Stimulated activated CD4-positive, alpha-beta T cell treated with anti-CD3 and anti-CD28 coated beads, TNF-alpha, amount 100 ng/mL, for 4 hours (primary cell): ENCODE measurements at places on chromosomes 3 and 15.

- no peak for DNase-seq
These were observed 18.9 kb upstream of the ALDH1L1 start for GRCh38 chr3:126199256-126199655.

DNA sequence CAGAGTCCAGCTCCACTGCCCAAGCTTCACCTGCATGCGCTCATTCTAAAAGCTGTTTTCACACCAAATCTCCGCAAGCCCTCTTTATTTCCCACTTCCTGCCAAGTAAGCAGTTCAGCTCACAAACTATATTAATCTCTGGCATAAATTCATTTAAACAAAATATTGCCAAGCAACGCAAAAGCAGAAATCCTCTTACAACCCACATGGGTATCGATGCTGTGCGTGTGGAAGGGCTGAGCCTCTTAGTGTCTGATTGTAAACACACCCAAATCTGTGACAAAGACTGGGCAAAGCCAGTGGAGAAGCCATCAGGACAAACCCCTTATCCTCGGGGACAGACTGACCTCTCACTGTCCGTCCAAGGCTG is 124.3 kb upstream of the ATP2B2 start:
- no peak for DNase-seq

DNA sequence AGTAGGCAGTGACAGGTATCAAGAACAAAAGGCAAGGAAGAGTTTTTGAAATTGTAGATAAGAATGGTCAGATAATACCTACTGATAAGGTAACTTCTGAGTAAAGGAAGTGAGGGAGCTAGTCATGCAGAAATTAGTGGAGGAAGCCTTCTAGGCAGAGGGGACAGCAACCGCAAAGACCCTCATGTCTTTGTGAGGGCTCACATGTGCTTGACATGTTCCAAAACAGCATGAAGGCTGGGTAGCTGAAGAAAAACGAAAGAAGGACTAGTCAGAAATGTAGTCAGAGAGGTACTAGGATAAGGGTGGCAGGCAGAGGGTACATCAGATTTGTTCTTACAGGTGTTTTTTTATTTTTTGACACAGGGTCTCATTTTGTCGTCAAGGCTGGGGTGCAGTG is 5.3 kb downstream of the SIN3A start:
- DNase-seq = no peak

- no peak for DNase-seq
These were observed 33.4 kb upstream of the ABHD2 start for GRCh38 chr15:89054873-89055272.

- DNase-seq = no peak
These were observed 23.1 kb upstream of the EHD4 start for GRCh38 chr15:41995476-41995855.

DNA sequence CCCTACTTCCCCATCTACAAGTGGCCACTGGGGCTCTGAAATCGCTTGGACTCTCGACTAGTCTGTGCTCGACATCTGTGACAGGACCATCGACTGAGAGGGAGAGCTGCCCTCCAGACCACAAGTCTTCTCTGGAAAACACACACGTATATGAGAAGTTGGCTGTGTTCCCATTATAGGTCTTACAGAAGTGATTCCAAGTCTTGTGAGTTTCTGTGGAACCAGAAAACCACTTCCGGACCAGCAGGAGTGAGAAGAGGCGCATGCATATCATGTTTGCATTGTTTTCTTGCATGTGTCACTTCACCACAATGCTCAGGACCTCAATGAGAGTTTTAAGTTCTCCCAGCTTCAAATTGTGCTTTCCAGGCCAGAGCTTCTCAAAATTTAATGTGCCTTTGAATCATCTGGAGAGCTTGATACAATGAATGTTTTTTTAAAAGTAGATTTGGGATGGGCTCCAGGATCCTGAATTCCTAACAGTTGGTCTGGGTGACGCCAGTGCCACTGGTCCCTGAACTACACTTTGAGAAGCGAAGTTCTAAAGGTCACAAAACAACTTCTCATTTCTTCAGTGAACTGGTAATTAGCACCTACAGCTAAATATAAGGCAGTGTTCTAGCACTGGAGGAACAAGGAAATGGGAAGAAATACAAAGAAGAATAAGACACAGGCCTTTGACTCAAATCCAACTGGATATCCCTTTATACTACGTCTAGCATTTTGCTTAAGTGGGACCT is 15.7 kb downstream of the LIPC start:
- no peak for DNase-seq

DNA sequence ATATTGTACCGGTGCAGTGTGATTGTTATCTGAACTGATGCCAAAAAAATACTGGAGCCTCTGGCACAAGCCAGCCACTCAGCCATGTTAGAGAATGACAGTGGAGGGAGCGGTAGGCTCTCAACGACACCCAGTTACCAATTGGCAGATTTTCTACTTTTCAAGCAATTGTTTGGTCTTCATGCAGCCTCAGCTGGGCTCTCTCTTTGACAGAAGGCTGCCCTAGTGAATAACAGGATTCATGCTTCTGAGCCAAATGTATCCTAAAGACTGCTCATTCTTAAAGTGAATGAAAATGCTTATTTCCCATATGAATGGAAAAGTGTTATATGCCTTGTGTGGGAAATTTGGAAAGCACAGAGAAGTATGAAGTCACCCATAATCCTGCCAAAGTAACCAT is 261.2 kb upstream of the TRIM42 start:
- no peak for DNase-seq

GRCh38 chr3:188243124-188243795 is 89.3 kb downstream of the LPP start:
- DNase-seq = no peak

DNA sequence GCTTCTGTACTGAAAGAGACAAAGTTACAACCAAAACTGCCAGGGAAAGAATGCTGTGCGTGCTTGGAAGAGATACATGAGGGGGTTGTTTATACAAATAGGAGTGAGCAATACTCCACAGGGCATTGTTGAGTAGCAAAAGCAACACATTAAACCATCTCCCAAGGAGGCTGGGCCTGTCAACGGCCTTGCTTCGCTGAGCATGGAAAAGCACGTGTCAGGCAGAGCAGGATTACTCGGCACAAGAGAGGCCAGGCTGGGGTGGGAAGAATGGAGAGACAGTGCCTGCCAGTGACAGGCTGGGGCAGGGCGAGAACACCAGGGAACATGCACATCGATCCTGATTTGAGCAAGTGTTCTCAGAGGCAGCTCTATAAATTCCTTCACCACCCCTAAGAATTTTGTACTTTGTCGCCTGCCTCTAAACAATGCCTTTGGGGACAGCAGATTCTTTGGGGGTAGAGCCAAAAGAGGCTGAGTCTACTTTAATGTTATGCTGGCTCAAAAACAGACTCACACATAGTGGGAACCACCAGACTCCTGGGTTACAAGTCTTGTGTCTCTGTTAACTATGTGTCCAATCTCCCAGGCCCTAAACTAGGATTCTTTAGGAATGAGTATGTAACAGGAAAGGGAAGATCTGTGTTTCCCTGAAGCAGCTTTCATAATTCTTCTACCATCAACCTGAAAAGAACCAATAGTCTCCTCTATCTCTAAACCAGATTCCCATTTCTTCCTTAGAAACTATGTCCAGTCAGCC is 67.2 kb downstream of the LIPC start:
- no peak for DNase-seq

- DNase-seq = no peak
These were observed 363.4 kb downstream of the LRTM1 start for GRCh38 chr3:54564374-54564925.
